Progenitor cell of endocrine pancreas (in vitro differentiated cells): ENCODE measurements at places on chromosomes 5 and 9.

DNA sequence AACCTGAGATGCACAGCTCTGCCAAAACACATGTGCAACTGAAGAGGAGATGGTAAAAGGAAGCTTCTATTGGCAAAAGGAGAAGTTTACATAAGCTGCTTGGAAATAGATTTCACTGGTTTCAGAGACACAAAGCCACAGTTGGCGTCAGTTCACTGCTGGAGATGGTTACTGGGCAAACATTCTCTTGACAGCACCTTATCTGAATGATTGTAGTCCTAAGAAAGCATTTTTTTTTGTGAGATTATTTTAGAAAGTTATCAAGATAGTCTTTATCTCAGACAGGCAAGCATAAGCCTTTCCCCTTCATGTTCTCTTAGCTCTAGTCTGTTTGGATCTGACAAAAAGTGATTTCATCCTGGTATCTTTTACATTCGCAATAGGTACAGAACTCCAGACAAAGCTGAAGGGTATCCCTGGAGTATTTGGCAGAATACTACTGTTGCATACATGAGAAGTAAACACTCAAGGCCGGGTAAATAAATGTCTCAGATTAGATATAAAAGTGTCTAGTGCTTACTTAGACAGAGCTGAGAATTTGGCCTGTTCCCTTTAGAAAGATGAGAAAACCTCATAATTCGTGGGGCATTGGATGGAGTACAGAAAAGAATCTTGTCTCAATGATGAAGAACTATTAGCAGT is 1668.0 kb upstream of the NUDT12 start:
- no peak for DNase-seq
- peaks cover 9% of the 10 kb centered on the region for H3K4me1 ChIP-seq
- H3K27ac ChIP-seq, result no peak overlapping the region
- H3K36me3 ChIP-seq, result no peaks in the 10 kb centered on the region

GRCh38 chr5:180212363-180213255 is 3.6 kb upstream of the RASGEF1C start:
- H3K27me3 ChIP-seq, result peaks cover 28% of the 10 kb centered on the region
- H3K36me3 ChIP-seq, result no peaks in the 10 kb centered on the region
- no peak overlapping the region for H3K4me3 ChIP-seq
- H3K27ac ChIP-seq, result no peak overlapping the region

GRCh38 chr5:2175041-2175440 is 292.3 kb upstream of the IRX4 start:
- DNase-seq, result no peak
- peaks cover 15% of the 10 kb centered on the region for H3K4me1 ChIP-seq
- H3K36me3 ChIP-seq, result no peaks in the 10 kb centered on the region
- H3K4me3 ChIP-seq, result no peak overlapping the region
- no peak overlapping the region for H3K27ac ChIP-seq

DNA sequence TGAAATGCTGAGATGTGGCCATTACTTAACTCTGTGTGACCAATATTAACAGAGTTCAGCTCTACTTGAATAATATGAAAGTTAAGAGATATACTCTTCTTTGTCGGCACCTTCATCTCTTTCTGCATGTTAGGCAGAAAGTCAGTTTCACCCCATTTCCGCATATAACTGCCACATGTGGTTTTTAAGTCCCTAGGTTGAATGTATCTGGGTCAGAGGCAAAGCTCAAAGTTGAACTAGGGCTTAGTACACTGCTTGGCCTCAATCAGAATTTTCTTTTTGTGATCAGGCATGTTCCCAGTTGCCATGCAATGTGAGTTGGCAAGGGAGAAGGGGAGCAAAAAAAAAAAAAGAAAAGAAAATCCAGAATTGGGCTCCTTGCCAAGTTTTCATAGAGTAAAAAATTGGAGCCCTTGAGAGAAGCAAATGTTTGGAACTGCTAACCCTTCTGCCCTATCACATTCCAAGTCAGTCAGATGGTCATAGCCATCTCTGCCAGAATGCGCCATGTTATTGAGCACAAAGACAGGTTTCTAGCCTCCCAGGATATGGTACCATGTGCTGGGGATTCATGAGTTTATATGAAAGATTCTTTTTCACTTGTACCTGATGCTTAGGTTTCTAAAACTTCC is 251.2 kb upstream of the RORB start:
- DNase-seq, result no peak
- no peaks in the 10 kb centered on the region for H3K36me3 ChIP-seq
- H3K4me3 ChIP-seq, result no peak overlapping the region
- no peak overlapping the region for H3K27ac ChIP-seq

DNA sequence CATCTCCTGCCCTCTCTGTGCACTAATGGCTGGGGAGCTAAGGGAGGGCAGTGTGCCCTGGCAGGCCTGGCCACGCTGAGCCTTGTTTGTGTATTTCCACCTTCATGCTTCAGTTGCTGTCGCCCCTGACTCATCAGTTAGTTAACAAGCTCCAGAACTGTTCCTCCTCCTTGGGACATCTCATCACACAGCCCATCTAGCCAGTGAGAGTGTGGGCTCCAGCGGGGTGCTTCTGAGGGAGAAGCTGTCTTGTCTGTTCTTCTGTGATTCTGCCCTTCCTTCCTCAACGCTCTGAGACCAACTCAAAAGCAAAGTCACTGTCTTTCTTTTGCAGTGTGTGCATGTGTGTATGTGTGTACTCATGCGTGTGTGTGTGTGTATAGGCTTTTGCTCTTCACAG is 58.3 kb upstream of the CPEB4 start:
- H3K4me3 ChIP-seq, result no peak overlapping the region
- H3K36me3 ChIP-seq, result no peaks in the 10 kb centered on the region
- H3K4me1 ChIP-seq, result peaks cover 19% of the 10 kb centered on the region

DNA sequence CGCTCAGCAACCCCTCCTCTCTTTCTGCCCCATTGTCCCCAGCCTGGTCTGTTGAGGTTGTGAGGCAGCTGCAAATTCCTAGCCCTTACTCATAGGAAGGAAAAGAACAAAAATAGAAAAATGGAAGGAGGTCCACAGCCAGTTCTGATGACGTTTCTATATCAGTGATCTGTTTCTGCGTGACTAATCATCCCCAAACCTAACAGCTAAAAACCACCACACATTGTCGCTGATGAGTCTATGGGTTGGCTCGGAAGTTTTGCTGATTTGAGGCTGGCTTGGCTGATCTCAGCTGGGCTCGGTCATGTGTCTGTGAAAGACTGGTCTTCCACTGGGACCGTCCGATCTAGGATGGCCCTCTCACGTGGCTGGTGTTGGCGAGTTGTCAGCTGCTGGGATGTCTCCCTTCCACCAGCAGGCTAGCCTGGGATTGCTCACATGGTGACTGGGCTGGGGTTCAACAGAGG is 200.6 kb upstream of the ZNF618 start:
- DNase-seq, result no peak
- peaks cover 7% of the 10 kb centered on the region for H3K4me1 ChIP-seq
- H3K27ac ChIP-seq, result no peak overlapping the region
